ENCODE measurements at places on chromosomes 6 and 20.

- no peak for DNase-seq
Measured at GRCh38 chr20:58237318-58238132, 9.1 kb upstream of the ANKRD60 start.

GRCh38 chr6:52595000-52595795, 18.3 kb upstream of the TRAM2 start:
- DNase-seq: no peak

- DNase-seq: no peak
Measured at GRCh38 chr6:128491100-128491581, 29.3 kb downstream of the PTPRK start.

- no peak for DNase-seq
Measured at GRCh38 chr6:117459204-117459944, 23.1 kb upstream of the DCBLD1 start.

DNA sequence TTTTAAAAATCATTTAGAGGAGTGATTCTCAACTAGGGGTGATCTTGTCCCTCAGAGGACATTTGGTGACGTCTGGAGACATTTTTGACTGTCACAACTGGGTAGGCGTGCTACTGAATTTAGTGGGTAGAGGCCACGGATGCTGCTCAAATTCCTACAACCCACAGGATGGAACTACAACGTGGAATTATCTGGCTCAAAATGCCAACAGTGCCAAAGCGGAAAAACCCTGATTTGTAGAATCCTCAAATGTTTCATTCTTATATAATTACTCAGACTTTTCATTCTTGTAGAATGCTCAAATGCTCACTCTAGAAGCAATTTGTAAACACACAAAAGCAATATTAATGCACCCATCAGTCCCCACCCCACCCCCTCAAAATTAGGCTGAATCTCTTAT, 229.8 kb downstream of the ZMYND8 start:
- no peak for DNase-seq

GRCh38 chr6:153092082-153093013, 38.7 kb downstream of the RGS17 start:
- no peak for DNase-seq

DNA sequence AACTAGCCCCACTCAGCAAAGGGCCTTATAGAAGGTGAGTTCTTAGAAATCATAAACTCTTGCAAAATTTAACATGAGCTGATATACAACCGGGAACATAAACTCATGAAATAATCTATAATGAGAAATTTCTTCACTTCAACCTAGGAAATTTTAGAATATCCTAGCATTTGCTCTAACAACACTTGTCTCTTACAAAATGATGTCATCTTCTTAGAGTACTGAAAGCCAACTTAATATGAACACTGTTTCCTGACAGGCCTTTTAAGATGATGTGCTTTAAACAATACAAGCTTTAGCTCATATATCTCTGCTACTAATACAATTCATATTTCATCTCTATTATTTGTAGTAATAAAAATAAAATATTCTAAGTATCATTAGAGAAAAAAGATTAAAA, 932 bp downstream of the PACRG start:
- no peak for DNase-seq

- no peak for DNase-seq
Measured at GRCh38 chr6:56689114-56689513, 46.4 kb upstream of the DST start.

DNA sequence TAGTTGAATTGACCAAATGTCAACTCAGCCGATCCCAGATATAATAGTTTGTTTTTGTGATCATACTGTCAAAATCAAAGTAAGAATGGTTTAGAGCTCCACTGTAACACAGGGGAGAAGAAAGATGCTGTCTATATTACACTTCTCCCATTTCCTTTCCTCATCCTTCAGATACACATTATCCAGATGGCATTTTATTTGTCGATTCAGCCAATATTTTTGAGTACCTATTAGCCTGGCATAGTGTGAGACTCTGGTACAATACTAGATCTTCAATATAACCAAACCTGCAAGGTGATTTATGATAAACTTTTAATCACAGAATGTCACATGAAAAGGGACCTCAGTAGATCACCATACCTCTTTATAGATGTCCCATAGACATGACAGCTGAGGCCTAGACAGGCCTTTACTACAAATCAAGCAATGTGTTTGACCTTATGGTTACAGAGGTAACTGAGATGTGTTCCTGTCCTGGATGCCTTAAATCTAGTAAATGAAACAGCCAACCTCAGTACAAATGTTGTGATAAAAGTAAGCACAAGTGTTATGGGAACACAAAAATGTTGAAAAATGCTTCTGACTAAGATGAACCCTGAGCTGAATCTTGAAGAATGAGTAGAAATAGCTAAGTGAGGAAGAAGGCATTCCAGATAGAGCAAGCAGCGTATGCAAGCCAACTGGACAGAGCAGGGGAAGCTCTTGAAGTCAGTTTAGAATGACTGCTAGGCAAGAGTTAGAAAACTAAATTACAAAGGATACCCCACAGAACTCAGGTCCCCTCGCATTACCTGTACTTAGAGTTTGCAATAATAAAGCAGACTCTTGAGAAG, 1.9 kb downstream of the FBXO9 start:
- DNase-seq: no peak

DNA sequence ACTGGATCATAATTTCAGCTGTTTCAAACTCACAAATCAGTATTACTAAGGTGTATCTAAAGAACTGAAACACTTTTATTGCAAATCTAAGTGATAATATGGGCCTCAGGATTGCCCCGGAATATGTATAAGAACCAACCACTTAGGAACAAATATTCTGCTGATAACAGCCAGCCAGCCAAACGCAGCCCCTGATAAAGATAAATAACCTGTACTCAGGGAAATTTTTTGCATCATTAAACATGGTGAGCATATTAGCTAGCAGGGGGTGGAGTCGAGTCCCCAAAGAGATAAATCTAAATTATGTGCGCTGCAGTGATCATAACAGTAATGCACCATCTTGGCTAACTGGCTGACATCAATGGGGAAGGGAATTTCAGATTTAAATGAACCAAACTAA, 410.2 kb upstream of the MAP3K7 start:
- DNase-seq: no peak

GRCh38 chr6:13177664-13178063, 150.7 kb downstream of the TBC1D7 start:
- DNase-seq: no peak

DNA sequence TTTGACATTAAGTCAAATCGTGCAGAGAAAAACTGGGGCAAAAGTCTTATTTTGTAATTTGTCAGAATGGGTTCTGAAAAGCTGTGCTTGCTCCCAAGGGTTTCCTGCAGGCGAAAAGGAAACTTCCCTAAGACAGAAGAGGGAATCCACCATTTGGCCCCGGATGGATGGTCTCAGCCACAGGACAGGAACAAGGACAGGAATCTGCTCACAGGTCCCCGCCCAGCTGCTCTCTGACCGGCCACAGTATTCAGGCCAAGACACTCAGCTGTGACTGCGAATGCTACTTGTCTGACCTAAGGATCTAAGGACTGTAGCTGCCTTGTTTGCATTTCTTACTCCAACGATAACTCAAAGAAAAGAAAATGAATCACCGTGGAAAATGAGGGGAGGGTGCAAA, 197.0 kb downstream of the BMP7 start:
- DNase-seq: no peak

GRCh38 chr6:17845598-17845997, 138.9 kb upstream of the NUP153 start:
- DNase-seq: no peak

GRCh38 chr6:55998576-55998975, 123.2 kb upstream of the BMP5 start:
- DNase-seq: no peak

DNA sequence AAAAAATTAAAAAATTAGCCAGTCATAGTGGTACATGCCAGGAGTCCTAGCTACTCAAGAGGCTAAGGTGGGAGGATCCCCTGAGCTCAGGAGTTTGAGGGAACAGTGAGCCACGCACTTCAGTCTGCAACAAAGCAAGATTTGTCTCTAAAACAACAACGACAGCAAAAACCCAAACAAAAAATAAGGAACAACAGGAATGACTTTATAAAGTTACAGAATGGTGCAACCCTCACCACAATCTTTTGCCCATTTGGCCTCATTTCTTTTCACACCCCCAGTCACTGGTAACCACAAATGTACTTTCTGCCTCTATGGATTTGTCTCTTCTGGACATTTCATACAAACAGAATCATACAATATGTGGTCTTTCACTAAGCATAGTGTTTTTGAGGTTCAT, 16.7 kb upstream of the ZFAND3 start:
- no peak for DNase-seq

DNA sequence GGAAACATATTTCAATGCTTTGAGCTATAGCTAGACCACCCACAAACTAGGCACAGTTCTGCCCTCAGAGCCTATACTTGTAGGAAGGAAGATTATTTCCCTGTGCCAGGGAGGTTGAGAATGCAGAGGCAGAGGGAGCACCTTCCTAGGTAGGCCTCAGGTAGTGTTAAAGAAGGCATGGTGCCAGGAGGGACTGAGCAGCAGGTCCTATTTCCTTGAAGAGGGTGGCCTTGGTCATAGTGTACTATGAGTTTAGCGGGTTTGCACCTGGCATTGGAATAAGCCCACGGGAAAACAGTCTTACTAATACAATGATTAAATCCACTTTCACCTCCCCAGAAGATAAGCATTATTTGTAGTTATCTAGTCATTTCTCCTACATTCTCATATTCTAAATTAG, 375.4 kb downstream of the CDKAL1 start:
- no peak for DNase-seq

DNA sequence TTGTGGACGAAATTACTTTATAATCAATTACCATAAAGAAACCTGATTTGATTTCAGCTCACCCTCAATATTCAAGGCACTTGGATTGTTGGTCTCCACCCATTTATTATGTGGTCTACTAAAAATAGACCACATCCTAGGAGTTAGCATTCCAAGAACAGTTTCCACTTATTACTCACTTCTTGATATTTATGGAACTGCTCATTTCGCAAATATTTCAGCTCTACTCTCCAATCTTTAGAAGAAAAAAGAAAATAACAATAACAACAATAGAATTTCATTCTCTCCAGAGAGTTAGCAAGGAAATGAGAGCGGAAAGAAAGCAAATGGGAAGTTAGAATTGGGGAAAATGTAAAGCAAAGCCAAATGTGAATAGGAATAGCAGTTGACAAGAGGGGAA, 26.2 kb upstream of the HDAC2 start:
- DNase-seq: no peak

DNA sequence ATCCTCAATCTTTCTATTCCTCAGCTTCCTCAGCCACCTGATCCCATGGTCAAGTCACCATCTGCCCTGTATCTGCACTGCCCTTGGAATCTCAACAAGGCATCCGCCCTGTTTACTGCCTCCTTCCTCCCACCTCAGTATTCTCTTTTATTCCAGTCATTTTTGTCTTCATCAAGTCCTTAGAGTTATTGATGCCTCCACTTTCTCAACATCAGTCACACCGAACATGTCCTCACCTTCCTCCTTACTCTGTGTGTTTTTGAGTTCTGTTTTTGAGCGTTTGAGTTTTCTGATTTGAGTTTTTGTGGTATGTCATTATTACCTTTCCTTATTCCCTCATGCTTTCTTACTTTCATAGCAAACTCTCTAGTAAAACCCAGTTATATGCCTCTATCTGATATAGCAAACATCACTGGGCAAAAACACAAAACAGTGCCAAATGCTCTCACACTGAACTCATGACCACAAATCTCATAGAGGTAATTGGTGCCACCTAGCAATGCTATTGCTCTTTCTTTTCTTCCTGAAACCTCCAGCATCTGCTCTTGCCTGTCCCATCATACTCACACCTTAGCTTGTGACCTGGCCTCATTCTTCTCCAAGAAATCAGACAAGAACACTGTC, 11.8 kb upstream of the GNRH2 start:
- DNase-seq: no peak

DNA sequence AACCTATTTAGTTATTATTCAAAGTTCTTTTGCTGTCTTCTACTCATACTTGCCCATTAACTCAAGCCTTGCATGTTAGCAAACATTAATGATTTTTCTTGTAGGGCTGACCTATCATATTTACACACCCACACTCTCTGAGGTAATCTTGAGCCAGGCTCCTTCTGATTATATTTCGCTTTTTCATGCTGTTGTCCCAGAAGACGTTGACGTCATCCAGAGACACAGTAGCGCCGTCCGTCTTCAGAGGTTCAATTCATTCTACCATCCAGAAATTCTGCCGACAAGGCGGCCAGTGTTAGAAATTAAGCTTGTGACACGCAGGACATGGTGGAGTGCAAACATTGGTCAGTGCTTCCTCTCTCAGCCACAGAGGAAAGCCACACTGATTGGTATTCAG, 584.7 kb downstream of the BMP2 start:
- no peak for DNase-seq

DNA sequence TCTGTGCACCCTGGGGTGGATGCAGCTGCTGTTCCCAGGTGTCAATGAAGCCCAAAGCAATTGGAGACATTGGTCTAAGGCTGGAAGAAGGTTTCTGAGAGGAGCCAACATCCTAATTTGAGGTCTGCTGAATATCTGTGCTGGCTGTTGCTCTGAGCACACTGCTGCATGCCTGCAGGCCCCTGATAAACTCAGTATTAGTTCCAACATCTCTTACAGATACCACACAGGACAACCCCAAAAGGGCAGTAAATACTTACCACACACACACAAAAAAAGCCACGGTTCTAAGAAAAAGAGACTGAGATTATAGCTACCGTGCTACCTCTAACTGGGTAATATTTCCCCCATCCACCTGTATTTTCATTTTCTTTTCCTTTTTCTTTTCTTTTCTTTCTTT, 164.3 kb upstream of the SOX4 start:
- DNase-seq: no peak

DNA sequence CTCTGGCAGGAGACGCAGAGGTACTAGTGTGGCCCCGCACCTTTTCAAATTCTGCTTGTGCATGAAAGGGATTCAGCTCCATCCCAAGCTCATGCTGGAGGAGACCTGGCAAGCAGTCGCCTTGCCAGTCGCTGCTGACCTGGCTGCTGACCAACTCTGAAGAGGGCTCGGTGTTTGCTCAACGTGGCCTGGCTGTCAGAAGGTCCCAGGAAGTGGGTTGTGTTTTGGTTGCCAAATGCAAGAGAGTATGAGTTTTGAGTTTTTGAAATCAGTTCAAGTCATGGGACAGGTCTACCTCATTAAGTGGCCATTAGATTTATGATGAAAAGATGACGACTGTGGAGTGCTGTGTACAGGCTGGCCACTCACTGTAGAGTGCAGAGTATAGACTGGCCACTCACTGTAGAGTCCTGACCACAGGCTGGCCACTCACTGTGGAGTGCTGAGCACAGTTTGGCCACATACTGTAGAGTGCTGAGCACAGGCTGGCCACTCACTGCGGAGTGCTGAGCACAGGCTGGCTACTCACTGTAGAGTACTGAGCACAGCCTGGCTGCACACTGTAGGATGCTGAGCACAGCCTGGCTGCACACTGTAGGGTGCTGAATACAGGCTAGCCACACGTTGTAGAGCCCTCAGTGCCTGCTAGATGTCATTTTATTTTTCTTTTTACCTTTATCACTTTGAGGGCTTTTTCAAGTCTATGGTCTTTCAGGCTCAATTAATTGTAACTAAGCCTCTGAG, 193.9 kb downstream of the ZNF217 start:
- no peak for DNase-seq

All from stimulated activated CD8-positive, alpha-beta memory T cell treated with anti-CD3 and anti-CD28 coated beads, Interleukin-7, amount 100 ng/mL, for 24 hours (primary cell).